ENCODE measurements at places on chromosomes 16 and 17.

DNA sequence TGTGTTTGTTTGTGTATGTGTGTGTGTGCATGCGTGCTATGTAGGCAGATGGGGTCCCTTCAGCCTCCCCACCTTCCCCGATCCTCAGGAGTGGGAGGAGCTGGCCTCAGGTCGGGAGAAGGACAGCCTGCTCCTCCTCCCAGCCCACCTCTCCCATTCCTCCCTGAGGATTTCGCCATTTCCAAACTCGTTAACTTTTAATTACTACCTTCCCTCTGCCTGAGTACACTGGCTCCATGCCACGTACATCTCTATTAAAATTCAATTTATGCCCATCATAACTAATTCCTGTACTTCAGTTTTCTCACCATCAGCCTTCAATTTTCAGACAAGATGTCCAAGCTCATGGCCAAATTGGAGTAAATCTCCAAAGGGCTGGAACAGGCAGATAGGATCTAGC lies 148.6 kb downstream of the SDK2 start:
- no peak for DNase-seq

DNA sequence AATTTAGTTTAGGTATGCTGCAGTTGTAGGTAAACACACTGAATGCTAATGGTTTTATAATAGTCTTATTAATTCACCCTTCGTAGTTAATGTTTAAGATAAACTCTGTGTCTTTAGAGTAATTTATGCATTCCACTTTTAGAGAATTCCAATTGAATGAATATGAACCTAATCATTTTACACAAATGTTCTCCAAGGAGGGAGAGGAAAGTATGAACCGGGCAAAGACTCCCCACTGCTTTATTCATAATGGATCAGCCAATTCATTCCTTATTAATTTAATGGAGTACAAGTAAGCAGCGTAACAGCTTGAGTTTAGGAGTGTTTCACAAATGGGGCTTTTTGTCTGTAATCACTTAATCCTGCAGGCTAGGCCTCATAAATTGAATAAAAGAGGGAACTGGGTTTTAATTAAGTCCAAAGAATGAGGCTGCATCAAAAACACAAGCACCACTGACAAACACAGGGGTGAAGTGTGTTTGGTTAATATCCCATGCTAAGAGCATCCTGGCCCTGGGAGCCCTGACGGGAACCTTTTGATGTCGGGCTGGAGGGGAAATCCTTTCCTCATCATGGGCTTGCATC lies 375.7 kb upstream of the DYNLRB2 start:
- DNase-seq = no peak

- no peak for DNase-seq
Measured at GRCh38 chr17:1186214-1186820, 6.5 kb upstream of the ABR start.

- DNase-seq = no peak
Measured at GRCh38 chr16:12569061-12569460, 234.6 kb downstream of the CPPED1 start.

GRCh38 chr16:87344931-87345631 lies 27.9 kb upstream of the C16orf95 start:
- no peak for DNase-seq

GRCh38 chr17:44922746-44923470 lies 7.6 kb upstream of the GFAP start:
- DNase-seq = no peak

GRCh38 chr17:10130263-10130662 lies 68.1 kb downstream of the GAS7 start:
- DNase-seq = no peak
